ENCODE measurements at places on chromosomes 2 and 18. TPM values are rescaled to one million over a fixed set of nuclear protein-coding genes. Genes with fewer than 3 reads are reported as not detected.

GRCh38 chr2:18435426-18436037 is 124.9 kb downstream of the RDH14 start:
- no peaks in the 10 kb centered on the region for H3K36me3 ChIP-seq
- H3K27me3 ChIP-seq, result no peaks in the 10 kb centered on the region
- H3K4me3 ChIP-seq, result no peak overlapping the region

- no peaks in the 10 kb centered on the region for H3K4me1 ChIP-seq
- H3K36me3 ChIP-seq, result no peaks in the 10 kb centered on the region
- no peak for DNase-seq
- H3K27me3 ChIP-seq, result peaks cover 13% of the 10 kb centered on the region
- H3K4me3 ChIP-seq, result no peak overlapping the region
- H3K27ac ChIP-seq, result no peak overlapping the region
These were observed 2.5 kb downstream of the SLC66A3 start for GRCh38 chr2:11157731-11158130.

The MROH2A gene
- not detected for total RNA-seq

DNA sequence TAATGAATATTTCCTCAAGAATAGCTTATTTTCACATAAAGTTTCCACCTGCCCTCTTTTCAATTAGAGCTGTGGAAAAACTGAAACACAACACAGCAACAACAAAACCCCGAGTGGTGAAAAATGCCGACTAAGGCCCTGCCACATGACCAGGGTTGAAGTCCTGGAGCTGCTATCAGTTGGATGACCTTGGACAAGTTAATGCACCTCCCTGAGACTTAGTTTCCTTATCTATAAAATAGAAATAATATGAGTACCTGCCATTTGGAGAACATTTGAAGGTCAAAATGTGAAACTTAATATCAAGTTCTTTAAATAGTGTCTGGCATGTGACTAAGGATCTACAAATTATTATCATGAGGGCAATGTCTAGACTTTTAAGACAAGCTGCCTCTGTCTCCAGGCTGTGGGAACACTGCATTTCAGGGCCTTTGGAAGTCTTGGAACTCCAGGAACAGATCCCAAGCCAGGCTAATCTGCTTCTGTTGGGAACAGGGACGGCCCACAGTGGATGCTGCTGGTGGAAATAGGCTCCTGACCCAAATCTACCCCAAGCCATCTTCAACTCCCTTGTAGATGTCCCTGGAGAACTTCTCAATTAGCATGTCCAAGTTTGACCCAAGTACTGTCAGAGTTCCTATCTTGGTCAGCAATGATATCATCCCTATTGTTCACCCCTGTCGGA is 42.0 kb upstream of the TRIB2 start:
- no peak overlapping the region for H3K27ac ChIP-seq
- no peaks in the 10 kb centered on the region for H3K4me1 ChIP-seq
- H3K4me3 ChIP-seq, result no peak overlapping the region
- H3K27me3 ChIP-seq, result no peaks in the 10 kb centered on the region

The AP1S3 gene
- 19.7 TPM for total RNA-seq

GRCh38 chr2:31387850-31388249 is 26.7 kb downstream of the XDH start:
- no peaks in the 10 kb centered on the region for H3K36me3 ChIP-seq
- H3K4me3 ChIP-seq, result no peak overlapping the region
- H3K4me1 ChIP-seq, result no peaks in the 10 kb centered on the region
- no peaks in the 10 kb centered on the region for H3K27me3 ChIP-seq

The D2HGDH gene
- total RNA-seq, result 8.1 TPM

- H3K27ac ChIP-seq, result no peak overlapping the region
These were observed 40.7 kb upstream of the C2orf66 start for GRCh38 chr2:196849895-196850294.

DNA sequence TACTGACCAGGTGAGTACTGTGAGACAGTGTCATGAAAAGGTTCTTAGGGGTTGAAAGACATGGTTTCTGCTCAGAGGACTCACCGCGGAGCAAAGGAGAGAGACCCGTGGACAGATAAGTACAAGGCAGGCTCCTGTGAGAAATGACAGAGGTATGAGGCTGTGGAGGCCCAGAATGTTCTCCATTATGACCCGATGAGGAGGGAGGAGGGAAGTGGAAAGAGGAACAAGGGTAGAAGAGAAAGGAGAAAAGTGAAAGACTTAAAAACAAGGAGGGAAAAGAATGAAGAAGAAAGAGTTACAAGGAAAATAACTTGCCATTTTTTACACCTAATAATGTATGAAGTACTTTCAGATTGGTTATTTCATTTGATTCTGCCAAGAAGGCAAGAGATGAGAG is 29.8 kb downstream of the MAPRE3 start:
- no peaks in the 10 kb centered on the region for H3K36me3 ChIP-seq
- H3K4me1 ChIP-seq, result no peaks in the 10 kb centered on the region
- no peaks in the 10 kb centered on the region for H3K27me3 ChIP-seq
- no peak overlapping the region for H3K4me3 ChIP-seq
- DNase-seq, result no peak
- no peak overlapping the region for H3K27ac ChIP-seq

DNA sequence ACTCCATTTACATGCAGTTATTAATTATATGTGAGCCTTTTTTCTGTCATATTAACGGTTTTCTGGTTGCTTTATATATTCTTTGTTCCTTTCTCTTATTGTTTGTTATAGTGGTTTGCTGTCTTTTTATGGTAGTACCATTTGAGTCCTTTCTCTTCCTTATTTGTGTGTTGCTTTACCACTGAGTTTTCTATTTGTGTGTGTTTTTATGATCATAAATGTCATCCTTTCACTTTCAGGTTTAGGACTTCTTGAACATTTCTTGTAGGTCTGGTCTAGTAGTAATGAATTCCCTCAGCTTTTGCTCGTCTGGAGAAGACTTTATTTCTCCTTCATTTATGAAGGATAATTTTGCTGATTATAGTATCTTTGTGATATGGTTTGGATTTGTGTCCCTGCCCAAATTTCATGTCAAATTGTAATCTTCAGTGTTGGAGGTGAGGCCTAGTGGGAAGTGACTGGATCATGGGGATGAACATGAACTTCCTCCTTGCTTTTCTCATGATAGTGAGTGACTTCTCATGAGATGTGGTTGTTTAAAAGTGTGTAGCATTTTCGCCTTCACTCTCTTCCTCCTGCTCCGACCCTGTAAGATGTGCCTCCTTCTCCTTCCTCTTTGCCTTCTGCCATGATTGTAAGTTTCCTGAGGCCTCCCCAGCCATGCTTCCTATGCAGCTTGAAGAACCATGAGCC is 11.5 kb downstream of the GCC2 start:
- H3K27ac ChIP-seq, result no peak overlapping the region
- no peak for DNase-seq
- H3K4me1 ChIP-seq, result no peaks in the 10 kb centered on the region
- no peak overlapping the region for H3K4me3 ChIP-seq
- peaks cover 2% of the 10 kb centered on the region for H3K36me3 ChIP-seq

DNA sequence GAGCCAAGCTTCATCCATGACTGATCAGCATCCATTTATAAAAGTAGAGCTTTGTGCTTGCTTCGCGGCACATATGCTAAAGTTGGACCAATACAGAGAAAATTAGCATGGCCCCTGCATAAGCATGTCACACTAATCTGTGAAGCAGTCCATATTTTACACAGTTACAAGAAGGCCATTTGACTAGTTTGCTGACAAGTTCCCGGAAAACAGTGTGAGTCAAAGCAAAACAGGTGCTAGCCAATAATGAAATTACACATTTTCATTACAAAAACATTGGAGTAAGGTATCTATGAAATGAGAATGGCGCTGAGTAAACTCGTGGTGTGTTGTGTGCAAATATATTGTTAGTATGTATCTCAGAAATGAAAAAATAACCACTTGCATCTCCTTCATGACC is 4.7 kb downstream of the ANKRD62 start:
- no peaks in the 10 kb centered on the region for H3K36me3 ChIP-seq
- no peak overlapping the region for H3K27ac ChIP-seq
- H3K4me3 ChIP-seq, result no peak overlapping the region
- no peak for DNase-seq
- no peaks in the 10 kb centered on the region for H3K27me3 ChIP-seq
- no peaks in the 10 kb centered on the region for H3K4me1 ChIP-seq

DNA sequence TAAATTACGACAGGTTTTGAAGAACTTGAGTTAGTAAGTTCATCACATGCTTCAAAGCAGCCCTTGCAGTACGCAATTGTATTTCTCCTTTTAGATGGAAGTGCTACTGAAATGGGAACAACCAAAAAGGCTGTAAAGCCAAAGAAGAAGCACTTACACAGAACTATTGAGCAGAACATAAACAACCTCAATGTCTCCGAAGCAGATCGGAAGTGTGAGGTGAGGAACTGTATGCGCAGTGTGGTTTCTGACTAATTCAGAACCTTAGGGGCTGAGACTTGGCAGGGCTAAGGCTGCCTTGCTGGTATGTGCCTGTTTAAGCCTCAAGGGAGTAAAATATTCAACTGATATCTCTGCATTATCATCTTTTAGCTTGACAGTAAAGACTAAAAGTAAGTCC is 8.4 kb downstream of the NCAPH start:
- DNase-seq, result no peak
- no peaks in the 10 kb centered on the region for H3K27me3 ChIP-seq
- no peaks in the 10 kb centered on the region for H3K4me1 ChIP-seq
- no peak overlapping the region for H3K27ac ChIP-seq

- H3K27me3 ChIP-seq, result no peaks in the 10 kb centered on the region
- H3K36me3 ChIP-seq, result no peaks in the 10 kb centered on the region
- H3K4me3 ChIP-seq, result no peak overlapping the region
These were observed 457.2 kb upstream of the MEX3C start for GRCh38 chr18:51654488-51655326.

The COBLL1 gene
- total RNA-seq, result 6.2 TPM

DNA sequence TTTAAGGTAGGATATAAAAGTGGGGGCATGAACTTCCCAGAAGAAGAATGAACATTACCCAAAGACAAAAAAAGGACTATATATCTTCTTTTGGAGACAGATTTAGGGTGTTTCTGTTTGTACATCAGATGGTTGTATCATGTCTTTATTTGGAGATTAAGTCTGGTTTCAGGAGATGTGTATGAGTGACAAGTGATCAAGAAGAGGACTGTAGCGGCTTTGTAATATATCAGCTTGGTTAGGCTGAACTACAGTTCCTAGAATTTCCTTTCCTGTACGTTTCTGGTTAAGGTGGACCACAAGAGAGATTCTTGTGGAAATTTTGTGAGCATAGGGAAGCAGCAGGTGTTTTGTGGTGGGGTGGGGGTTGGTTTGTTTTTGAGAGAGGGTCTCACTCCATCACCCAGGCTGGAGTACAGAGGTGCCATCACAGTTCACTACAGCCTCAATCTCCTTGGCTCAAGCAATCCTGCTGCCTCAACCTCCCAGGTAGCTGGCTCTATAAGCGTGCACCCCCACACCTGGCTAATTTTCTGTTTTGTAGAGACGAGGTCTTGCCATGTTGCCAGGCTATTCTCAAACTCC is 287.1 kb upstream of the MGAT5 start:
- no peaks in the 10 kb centered on the region for H3K27me3 ChIP-seq
- no peaks in the 10 kb centered on the region for H3K4me1 ChIP-seq
- no peak overlapping the region for H3K4me3 ChIP-seq

- DNase-seq, result no peak
- H3K4me1 ChIP-seq, result peaks cover 12% of the 10 kb centered on the region
- H3K27ac ChIP-seq, result peak overlapping the region; percentile 13
- H3K27me3 ChIP-seq, result no peaks in the 10 kb centered on the region
- peak overlapping the region; percentile 40 for H3K4me3 ChIP-seq
These were observed 9.2 kb downstream of the PTMA start for GRCh38 chr2:231717281-231718171.

- no peak overlapping the region for H3K4me3 ChIP-seq
- no peak overlapping the region for H3K27ac ChIP-seq
- DNase-seq, result no peak
- H3K36me3 ChIP-seq, result no peaks in the 10 kb centered on the region
- no peaks in the 10 kb centered on the region for H3K27me3 ChIP-seq
These were observed 46.8 kb upstream of the NCK2 start for GRCh38 chr2:105697781-105698449.

The DYNAP gene
- total RNA-seq, result 0.22 TPM

GRCh38 chr2:21346984-21347383 is 223.2 kb downstream of the TDRD15 start:
- no peak for DNase-seq
- no peaks in the 10 kb centered on the region for H3K27me3 ChIP-seq
- H3K27ac ChIP-seq, result no peak overlapping the region
- H3K36me3 ChIP-seq, result no peaks in the 10 kb centered on the region
- no peak overlapping the region for H3K4me3 ChIP-seq
- H3K4me1 ChIP-seq, result no peaks in the 10 kb centered on the region

GRCh38 chr2:159968279-159968900 is 94.0 kb downstream of the PLA2R1 start:
- no peaks in the 10 kb centered on the region for H3K36me3 ChIP-seq
- no peak overlapping the region for H3K27ac ChIP-seq
- H3K4me3 ChIP-seq, result no peak overlapping the region
- no peaks in the 10 kb centered on the region for H3K27me3 ChIP-seq
- H3K4me1 ChIP-seq, result no peaks in the 10 kb centered on the region

The CCDC178 gene
- total RNA-seq, result not detected

The KCNIP3 gene
- total RNA-seq, result 1.9 TPM

DNA sequence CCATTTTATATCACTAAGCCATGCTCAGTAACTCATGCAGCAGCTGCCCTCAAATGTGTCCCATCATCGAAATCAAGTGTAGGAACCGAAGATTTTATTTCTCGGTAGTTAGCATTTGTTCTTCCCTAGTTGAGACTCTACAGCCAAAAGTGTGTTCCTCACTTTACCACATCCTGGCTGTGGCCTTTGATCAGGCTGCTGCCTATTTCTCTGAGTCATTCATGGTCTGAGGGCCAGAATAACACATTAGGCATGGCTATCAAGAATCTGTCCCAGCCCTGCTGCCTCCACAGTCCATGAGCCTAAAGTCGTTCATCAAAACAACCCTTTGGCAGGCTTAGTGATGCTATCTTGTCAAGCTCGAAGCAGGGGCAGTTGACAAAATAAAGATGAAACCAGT is 300.1 kb downstream of the TDRD15 start:
- H3K36me3 ChIP-seq, result no peaks in the 10 kb centered on the region
- no peak for DNase-seq
- no peak overlapping the region for H3K4me3 ChIP-seq
- H3K4me1 ChIP-seq, result no peaks in the 10 kb centered on the region
- H3K27me3 ChIP-seq, result no peaks in the 10 kb centered on the region

GRCh38 chr2:186349508-186349907 is 136.6 kb upstream of the ZC3H15 start:
- no peak overlapping the region for H3K4me3 ChIP-seq
- H3K27ac ChIP-seq, result no peak overlapping the region
- H3K27me3 ChIP-seq, result no peaks in the 10 kb centered on the region
- H3K36me3 ChIP-seq, result no peaks in the 10 kb centered on the region

The DOK6 gene
- total RNA-seq, result 0.50 TPM

DNA sequence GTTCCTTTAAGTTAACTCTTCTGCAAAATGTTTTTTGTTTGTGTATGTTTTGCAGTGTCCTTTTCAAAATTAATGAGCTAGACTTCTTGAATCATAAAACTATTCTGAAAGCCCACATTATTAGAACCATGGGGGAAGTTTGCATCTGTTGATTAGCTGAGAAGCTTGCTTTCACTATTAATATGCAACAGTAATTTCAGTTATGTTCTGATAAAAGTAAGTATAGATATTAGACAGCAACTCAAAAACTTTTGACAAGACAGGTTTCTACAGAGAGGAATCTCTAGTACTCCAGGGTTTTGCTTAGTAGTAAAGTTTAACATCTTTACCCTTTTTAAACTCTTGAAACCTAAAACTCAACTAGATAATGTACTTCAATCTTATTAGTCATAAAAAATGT is 147.8 kb downstream of the UBE2E3 start:
- no peaks in the 10 kb centered on the region for H3K27me3 ChIP-seq
- DNase-seq, result no peak
- H3K27ac ChIP-seq, result no peak overlapping the region
- no peak overlapping the region for H3K4me3 ChIP-seq
- no peaks in the 10 kb centered on the region for H3K36me3 ChIP-seq
- H3K4me1 ChIP-seq, result no peaks in the 10 kb centered on the region

- H3K27me3 ChIP-seq, result no peaks in the 10 kb centered on the region
- no peaks in the 10 kb centered on the region for H3K36me3 ChIP-seq
- no peak overlapping the region for H3K4me3 ChIP-seq
- H3K4me1 ChIP-seq, result no peaks in the 10 kb centered on the region
- no peak for DNase-seq
These were observed 120.6 kb downstream of the PIGN start for GRCh38 chr18:62066102-62066818.

All from H1 (cell line).